ENCODE measurements at places on chromosomes 1 and 21. TPM values are rescaled to one million over a fixed set of nuclear protein-coding genes. Genes with fewer than 3 reads are reported as not detected.

DNA sequence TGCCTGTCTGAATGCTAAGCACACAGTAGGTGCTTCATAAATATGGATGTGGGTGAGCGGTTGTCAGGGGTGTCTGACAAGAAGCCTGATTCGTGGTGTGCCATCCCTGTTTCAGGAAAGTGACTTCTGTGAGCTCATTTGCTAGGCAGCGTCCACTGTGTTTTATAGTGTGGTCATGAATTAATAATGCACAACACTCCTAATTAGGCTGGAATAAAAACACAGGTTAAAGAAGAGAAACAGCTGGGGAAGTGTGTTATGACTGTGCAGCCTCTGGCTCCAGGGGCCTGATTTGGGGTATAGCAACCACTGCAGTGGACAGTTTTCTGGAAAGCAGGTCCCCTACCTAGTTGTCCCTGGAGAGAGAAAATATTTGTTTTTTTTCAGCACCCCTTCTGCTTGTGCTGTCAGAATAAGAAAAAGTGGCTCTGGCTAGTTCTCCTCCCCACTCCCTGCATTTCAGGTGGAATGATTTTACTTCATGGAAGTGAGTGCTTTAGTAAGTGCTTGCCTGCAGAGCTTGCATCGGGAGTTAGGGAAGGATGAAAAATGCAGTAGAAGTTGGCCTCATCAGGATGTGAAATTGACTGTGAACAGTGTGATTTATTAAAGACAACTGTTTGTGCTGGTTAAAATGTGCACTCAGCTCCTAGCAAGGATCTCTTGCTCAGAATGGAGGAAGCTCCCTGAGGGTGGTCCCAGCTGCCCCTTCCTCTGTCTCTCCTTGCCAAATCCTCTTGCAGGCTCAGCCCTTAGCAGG, 333.8 kb downstream of the HHAT start:
- no peak overlapping the region for H3K4me3 ChIP-seq
- H3K27ac ChIP-seq: no peak overlapping the region
- H3K36me3 ChIP-seq: no peaks in the 10 kb centered on the region

- H3K4me1 ChIP-seq: no peaks in the 10 kb centered on the region
- H3K36me3 ChIP-seq: no peaks in the 10 kb centered on the region
- H3K27ac ChIP-seq: no peak overlapping the region
- H3K4me3 ChIP-seq: no peak overlapping the region
These were observed 31.5 kb downstream of the RNF220 start for GRCh38 chr1:44436401-44437106.

DNA sequence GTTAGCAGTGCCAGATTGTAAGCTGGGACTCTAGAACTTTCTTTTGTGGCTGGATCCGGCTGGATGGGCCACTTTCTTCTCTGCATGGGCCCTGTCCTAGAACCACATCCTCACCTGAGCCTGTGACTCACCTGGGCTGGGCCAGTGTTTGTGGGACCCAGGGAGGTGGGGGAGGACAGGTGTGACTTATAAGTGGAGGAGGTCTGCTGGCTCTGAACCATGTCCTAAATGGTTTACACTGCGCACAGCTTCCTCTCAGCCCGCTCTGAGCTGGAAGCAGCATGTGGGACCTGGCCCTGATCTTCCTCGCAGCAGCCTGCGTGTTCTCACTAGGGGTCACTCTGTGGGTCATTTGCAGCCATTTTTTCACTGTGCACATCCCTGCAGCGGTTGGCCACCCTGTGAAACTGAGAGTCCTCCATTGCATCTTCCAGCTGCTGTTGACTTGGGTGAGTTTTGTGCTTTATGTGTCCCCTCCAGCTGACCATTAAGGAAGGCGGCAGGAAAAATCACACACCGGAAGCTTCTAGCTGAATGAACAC, at the start of gene AADACL3:
TSS of gene AADACL3 (plus strand) at position 215 of the 542 bp plus-strand sequence. CDS start at position 282, 67 bp downstream.
- H3K27me3 ChIP-seq: no peaks in the 10 kb centered on the region
- H3K4me1 ChIP-seq: no peaks in the 10 kb centered on the region
- DNase-seq: no peak
- H3K36me3 ChIP-seq: no peaks in the 10 kb centered on the region
- no peak within 1 kb of the TSS for H3K4me3 ChIP-seq

DNA sequence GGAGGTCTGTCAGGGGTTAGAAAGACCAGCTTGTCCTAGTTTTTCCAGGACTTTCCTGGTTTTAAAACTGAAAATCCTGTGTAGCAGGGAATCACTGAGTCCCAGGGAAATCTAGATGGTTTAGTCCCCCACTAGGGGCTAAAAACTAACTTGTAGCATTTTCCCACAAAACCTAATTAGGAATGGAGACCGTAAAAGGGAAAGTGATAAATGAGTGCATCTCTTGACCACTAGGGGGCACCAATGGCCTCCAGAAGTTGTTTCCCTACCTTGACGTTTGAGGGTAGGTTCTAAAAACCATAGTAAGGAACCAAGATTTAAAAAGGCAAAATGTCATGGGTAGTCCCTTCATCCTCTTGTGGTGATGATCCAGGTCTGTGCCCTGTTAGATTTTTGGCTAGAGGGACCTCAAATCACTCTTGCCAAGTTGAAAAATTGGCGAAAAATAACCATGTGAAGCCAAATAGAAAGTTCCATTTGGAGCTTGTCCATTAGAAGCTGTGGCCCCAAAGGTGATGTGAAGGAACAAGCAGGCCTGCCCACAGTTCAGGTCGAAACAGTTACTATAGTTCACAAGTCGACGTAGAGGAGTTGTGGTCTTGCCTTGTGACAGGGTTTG, 24.5 kb downstream of the CLIC6 start:
- no peaks in the 10 kb centered on the region for H3K36me3 ChIP-seq
- H3K4me3 ChIP-seq: no peak overlapping the region
- no peaks in the 10 kb centered on the region for H3K27me3 ChIP-seq
- H3K27ac ChIP-seq: no peak overlapping the region

GRCh38 chr1:162090378-162090777, 20.9 kb downstream of the NOS1AP start:
- peaks cover 31% of the 10 kb centered on the region for H3K4me1 ChIP-seq
- DNase-seq: no peak
- no peaks in the 10 kb centered on the region for H3K36me3 ChIP-seq
- no peaks in the 10 kb centered on the region for H3K27me3 ChIP-seq

DNA sequence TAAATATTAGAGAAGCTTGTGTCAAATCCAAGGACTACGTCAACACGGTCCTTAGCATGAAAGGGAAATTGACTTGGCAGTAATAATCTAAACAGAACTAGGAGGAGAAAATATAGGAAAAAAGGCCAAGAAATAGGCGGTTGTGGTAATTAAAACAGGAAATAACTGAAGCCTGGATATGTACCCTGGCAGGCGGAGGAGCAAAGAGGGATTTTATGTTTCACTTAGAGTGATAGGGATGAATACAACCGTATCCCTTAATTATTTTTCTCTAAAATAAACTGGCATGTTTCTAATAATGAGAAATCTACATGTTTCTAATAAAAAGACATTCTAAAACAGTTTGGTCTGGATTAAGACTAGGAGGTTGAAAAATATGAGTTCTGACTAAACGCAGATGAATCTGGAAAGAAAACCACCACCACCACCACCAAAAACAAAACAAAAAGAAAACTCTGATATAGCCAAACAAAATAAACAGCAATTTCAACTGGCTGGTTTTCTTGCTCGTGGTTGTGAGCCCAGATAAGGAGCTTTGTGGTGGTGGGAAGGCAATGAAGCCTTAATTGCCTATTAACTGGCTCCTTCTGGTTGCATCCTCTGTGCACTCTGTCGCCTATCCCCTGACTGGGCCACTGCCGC, 334.2 kb upstream of the SNX7 start:
- H3K27ac ChIP-seq: peak overlapping the region; percentile 74
- peaks cover 45% of the 10 kb centered on the region for H3K4me1 ChIP-seq
- DNase-seq: no peak

- H3K36me3 ChIP-seq: no peaks in the 10 kb centered on the region
- DNase-seq: no peak
- H3K4me3 ChIP-seq: no peak overlapping the region
- H3K4me1 ChIP-seq: no peaks in the 10 kb centered on the region
These were observed 67.8 kb upstream of the SMYD2 start for GRCh38 chr1:214213136-214213535.

DNA sequence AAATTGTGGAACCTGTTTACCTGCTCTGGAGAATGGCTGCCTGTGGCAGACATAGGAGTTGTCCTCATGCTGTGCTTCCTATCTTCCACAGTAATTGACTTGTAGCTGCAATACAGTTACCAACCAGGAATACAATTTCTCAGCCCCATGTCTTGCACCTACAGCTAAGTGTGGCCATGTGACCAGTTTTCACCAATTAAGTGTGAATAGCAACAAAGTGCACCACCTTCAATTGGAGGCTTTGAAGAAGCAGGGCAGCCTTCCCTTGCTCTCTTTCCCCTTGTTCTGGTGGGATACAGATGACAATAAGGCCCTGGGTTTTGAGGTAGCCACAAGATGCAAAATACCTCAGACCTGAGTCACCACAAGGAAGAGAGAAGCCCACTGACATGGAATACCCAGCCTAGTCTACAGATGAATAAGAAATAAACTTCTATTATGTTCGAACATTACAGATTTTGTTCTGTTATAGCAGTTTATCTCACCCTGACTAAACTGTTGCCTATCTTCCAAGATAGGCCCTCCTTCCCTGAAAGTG, 70.2 kb upstream of the S1PR1 start:
- no peaks in the 10 kb centered on the region for H3K27me3 ChIP-seq
- H3K4me3 ChIP-seq: no peak overlapping the region
- H3K4me1 ChIP-seq: peaks cover 6% of the 10 kb centered on the region
- no peak for DNase-seq
- no peak overlapping the region for H3K27ac ChIP-seq
- H3K36me3 ChIP-seq: no peaks in the 10 kb centered on the region

DNA sequence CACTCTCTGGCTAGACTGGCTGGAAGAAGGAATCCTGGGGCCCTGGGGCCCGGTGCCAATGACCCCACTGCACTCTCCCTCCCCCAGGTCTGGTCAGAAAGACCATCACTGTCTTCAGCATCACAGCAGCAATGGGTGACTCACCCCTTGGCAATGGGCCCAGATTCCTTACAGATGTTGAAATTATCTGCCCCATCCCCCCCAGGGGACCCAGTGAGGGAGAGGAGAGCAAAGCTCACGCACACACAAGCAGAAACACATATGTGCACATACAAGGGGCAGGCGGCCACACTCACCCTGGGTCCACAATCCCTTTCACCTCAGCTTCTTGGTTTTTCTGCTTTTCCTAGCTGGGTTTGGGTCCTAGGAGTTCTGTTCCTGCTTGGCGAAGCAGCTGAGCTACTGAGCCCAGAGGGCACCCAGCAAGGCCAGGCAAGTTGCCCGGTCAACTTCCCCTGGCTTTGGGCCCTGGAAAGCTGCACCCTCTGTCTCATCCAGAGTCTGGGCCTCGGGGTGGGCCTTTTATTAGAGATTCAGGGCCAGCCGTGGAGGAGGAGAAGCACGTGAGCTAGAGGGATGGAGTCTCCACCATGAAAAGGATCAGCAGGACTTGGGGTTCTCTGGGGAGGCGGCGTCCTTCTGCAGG, 2.6 kb downstream of the COL16A1 start:
- peaks cover 30% of the 10 kb centered on the region for H3K36me3 ChIP-seq
- H3K4me1 ChIP-seq: peaks cover 59% of the 10 kb centered on the region
- H3K4me3 ChIP-seq: peak overlapping the region; percentile 4
- H3K27me3 ChIP-seq: no peaks in the 10 kb centered on the region
- H3K27ac ChIP-seq: peak overlapping the region; percentile 61
- peak; percentile 91 for DNase-seq

- H3K27me3 ChIP-seq: no peaks in the 10 kb centered on the region
- H3K4me1 ChIP-seq: no peaks in the 10 kb centered on the region
- peaks cover 82% of the 10 kb centered on the region for H3K36me3 ChIP-seq
- H3K4me3 ChIP-seq: no peak overlapping the region
- no peak for DNase-seq
- H3K27ac ChIP-seq: no peak overlapping the region
These were observed 8.4 kb downstream of the NCSTN start for GRCh38 chr1:160351629-160352028.

DNA sequence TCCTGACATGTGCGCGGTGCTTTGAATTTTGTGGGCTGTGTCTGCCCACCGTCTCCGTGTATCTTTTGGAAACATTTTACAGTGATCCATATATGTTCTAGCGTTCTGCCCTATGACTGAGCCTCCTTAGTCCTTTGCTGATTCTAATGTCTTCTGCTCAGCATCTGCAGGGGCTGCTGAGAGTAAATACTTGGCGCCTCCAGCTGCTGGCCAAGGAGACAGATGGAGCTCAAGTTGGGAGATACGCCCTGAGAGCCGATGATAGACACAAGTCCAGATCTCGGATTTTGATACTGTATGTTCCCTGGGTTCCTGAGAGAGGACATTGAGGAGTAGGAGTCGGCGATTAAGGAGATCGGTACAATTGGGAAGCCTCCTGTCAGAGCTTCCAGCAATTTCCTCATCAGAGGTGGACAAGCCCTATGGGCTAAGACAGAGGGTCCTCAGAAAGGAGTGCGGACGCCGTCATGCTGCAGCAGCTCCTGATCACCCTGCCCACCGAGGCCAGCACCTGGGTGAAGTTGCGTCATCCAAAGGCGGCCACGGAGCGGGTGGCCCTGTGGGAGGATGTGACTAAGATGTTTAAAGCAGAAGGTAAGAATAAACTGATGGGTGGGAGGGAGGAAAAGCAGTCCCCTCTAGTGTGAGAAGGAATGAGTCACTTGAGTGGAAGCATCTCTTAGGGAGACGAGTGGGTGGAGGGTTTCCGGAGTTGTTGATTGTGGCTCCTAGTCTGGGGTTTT, 390 bp downstream of the ZFP69B start:
- H3K4me1 ChIP-seq: peaks cover 13% of the 10 kb centered on the region
- H3K27ac ChIP-seq: peak overlapping the region; percentile 61
- DNase-seq: no peak
- no peaks in the 10 kb centered on the region for H3K36me3 ChIP-seq

GRCh38 chr1:30984165-30984889, 75.8 kb upstream of the SDC3 start:
- H3K4me1 ChIP-seq: peaks cover 37% of the 10 kb centered on the region
- peaks cover 2% of the 10 kb centered on the region for H3K36me3 ChIP-seq
- no peak overlapping the region for H3K27ac ChIP-seq
- no peaks in the 10 kb centered on the region for H3K27me3 ChIP-seq
- DNase-seq: no peak

GRCh38 chr1:27436204-27437159, 44.1 kb downstream of the GPR3 start:
- H3K36me3 ChIP-seq: peaks cover 5% of the 10 kb centered on the region
- peaks cover 73% of the 10 kb centered on the region for H3K4me1 ChIP-seq
- no peaks in the 10 kb centered on the region for H3K27me3 ChIP-seq
- H3K27ac ChIP-seq: peak overlapping the region; percentile 80
- no peak for DNase-seq

CATSPERE gene
- 0.14 TPM for total RNA-seq

SCP2 gene
- total RNA-seq: 75.1 TPM

PRAMEF4 gene
- not detected for total RNA-seq

ZNF670 gene
- total RNA-seq: 1.1 TPM

OR10J1 gene
- not detected for total RNA-seq

All from thoracic aorta (tissue), 2 donors.